ENCODE measurements at places on chromosomes 2 and 18.

DNA sequence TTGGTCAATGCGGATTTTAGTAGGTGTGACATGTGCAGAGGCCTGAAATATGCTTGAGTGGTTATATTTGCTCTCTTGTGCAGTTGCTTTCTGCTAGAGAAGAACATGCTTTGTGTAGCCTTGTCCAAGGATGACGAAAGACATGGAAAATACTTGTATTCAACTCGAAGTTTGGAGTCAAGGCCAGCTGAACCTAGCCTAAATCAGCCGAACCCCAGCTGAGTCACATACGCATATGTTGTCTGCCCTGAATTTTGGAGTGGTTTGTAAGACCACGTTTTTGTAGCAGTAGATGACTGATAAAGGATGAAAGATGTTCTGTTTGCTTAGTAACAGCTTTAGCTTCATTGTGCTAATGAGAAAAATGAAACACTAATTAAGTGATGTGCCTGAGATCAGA lies 22.5 kb upstream of the SPAG16 start:
- DNase-seq = no peak

- no peak for DNase-seq
Observed at GRCh38 chr2:170180031-170180566, 2.2 kb downstream of the MYO3B start.

GRCh38 chr2:182918961-182919652 lies 52.7 kb upstream of the FRZB start:
- no peak for DNase-seq

- DNase-seq = no peak
Observed at GRCh38 chr2:166184789-166185188, 57.0 kb upstream of the SCN1A start.

DNA sequence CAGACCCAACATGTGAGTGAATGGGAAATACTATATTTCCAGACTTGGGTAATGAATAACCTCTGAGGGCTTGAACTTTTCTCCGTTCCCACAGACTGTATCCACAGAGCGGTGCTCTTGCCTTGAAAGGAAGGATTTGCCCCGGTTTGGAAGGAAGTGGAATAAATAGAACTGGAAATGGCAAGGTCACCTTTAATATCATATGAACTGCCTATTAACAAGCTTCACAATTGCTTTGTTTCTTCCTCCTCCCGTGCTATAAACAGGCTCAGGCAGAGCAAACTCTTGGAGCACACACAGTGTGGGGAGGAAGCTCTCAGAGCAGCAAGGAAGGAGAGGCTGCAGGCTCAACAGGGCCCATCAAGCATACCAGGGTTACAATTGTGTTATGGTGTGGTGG lies 28.5 kb upstream of the DARS1 start:
- DNase-seq = no peak

- DNase-seq = no peak
Observed at GRCh38 chr18:69858897-69859296, 88.8 kb downstream of the CD226 start.

GRCh38 chr18:2894841-2895370 lies 48.1 kb downstream of the EMILIN2 start:
- no peak for DNase-seq

- no peak for DNase-seq
Observed at GRCh38 chr2:98564541-98565132, 43.7 kb downstream of the COA5 start.

DNA sequence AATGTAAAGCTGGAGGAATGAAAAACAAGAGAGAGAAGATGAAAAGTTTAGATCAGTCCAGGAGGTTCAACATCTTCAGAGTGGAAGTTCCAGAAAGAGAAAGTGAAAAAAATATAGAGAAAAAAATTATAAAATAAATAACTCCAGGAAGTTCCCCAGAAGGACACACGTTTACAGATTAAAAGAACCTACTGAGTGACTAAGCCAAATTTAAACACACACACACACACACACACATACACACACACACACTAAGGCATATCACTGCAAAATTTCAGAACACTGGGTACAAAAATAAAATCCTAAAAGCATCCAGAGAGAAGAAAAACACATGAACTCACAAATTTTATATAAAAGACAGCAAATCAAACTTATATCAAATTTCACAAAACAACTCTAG lies 85.9 kb upstream of the PMAIP1 start:
- DNase-seq = no peak

DNA sequence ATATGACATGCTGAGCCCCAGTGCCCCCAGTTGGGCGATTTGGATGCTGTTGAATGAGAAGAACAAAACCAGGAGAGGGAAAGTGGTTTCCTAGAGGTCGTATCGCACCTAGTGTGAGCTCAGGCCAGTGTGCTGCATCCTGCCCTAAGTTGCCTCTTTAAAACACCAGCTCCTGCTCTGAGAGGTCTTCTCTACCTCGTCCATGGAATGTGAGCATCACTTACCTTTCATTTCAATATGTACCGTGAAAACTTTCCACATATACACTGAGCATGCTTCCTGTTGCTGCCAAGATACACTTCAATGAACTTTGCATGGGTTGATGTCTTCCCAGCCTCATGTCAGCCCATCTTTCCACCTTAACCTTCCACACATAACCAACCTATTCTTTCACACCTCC lies 55.6 kb downstream of the MYT1L start:
- no peak for DNase-seq

DNA sequence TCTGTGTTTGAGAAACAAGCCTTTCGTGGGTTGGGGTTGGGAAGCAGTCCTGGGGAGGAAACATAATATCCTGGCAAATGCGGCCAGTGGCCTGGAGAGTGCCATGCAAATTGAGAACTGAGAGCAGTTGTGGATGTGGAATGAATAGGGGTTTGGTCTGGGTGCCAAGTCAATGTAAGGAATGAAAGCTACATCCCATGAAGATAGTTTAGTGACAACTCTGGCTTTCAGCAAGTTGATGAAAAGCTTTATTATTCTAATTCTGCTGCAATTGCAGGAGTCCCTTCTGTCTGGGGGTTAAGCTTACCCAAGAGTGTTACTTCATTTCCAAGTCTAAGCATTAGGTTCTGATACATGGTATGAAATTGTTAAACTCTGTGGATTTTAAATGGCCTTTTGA lies 771.6 kb downstream of the DPP10 start:
- DNase-seq = no peak

DNA sequence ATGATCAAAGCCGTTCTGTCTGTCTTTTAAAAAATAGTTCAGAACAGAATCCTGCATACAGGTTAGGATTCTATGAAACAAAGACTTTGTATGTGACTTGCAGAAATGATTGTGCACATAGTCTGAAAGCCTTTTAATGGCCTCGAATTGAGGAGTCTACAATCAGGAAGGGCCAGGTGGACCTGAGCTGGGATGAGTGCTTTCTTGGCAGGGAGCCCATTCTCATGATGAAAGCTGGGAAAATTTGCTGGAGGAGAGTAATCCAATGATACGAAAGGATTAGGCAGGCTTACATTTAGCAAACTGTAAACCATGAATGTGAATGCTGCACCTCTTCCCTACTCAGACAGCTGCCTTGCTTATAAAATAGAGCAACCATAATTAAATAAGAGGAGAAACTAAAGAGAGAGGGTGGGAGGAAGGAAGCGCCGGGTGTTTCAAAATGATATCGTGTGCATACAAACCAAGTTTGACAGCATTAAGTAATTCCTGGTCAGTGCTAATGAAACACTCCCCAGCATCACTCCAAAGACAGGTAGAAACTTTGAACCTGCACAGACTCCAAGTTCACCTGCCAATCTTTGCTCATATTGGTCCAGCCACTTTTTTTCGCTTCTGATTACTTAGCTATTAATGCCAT lies 23.7 kb upstream of the CXCR4 start:
- no peak for DNase-seq

- DNase-seq = no peak
Observed at GRCh38 chr18:74396171-74397169, 60.6 kb downstream of the DIPK1C start.

GRCh38 chr2:234679741-234680687 lies 183.1 kb upstream of the ARL4C start:
- no peak for DNase-seq

DNA sequence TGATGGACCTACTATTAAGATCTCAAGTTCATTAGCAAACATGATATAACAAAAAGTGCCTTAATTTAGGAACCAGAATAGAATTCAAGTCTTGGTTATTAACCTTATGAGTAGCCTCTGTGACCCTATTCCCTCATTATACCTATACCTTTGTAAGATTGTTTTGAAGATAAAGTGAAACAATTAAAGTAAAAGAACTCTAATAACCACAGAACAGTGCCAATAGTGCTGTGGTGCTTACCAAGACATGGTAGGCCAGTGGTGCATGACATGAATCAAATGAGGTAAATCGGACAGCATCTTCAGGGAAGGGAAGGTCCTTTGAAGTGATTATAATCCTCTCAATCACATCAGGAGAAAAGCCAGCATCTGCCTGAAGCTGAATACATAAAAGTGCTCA lies 36.4 kb downstream of the METTL4 start:
- no peak for DNase-seq

- no peak for DNase-seq
Observed at GRCh38 chr2:28681158-28681571, 70.5 kb upstream of the PPP1CB start.

DNA sequence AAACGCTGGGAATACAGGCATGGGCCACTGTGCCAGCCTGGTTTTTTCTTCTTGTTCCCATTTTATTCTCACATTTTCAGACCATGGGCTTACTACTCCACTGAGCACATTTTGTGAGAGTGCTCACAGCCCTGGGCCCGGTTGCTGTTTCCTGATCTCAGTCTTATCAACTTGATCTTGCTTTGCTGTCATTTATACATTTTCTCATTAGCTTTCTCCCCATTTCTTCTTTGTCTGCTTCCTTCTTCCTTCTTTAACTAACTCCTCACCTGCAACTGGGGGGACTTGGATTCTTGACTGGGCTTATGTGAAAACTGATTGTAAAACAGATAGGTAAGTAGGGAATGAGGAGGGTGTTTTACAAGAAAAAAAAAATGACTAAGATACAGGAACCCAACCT lies 117.3 kb downstream of the PLB1 start:
- no peak for DNase-seq

DNA sequence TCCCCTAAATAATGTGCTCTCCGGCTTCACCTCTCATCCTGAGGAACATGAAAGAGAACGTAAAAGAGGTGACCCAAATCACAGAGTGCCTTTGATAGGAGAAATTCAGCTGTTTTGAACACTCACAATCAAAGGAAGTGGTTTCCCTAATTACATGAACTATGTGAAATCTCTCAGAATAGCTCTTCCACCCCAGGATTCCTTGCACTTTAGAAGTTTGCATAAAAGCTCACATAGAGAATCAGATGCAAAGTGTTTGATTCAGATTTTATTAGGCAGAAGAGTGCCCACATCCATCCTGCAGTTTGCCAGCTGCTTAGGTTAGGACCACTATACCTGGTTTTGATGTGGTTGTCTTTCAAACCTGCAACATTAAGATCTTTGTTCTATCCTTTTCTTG lies 61.0 kb downstream of the MAP3K20 start:
- no peak for DNase-seq

DNA sequence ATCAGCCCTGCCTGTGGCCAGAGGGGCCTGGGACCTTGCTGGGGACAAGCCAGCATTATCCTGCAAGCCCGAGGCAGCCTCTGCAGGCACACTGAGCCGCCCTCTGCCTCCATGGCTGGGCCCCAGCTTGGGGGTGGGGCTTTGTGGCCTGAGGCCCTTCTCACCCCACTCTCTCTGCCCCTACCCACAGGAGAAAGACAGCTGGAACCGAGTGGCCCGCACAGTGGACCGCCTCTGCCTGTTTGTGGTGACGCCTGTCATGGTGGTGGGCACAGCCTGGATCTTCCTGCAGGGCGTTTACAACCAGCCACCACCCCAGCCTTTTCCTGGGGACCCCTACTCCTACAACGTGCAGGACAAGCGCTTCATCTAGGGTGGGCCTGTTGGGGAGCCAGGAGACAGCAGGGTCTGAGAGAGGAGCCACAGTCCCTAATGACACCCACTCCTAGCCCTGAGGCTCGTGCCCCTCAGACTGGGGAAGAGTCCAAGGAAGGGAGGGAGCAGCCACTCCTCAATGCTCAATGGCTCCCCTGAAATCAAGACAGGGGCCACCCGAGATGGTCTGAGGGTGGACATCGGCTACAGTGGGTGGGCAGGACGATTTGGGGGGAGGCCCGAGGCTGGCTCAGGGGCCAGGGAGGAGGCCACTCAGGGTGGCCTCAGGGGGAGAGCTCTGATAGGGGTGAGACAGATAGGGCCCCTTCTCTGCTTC lies 4.4 kb upstream of the CHRNG start:
- no peak for DNase-seq

- DNase-seq = no peak
Observed at GRCh38 chr2:58376592-58376991, 135.5 kb upstream of the FANCL start.

GRCh38 chr2:101272045-101272784 lies 19.5 kb downstream of the CNOT11 start:
- DNase-seq = no peak

DNA sequence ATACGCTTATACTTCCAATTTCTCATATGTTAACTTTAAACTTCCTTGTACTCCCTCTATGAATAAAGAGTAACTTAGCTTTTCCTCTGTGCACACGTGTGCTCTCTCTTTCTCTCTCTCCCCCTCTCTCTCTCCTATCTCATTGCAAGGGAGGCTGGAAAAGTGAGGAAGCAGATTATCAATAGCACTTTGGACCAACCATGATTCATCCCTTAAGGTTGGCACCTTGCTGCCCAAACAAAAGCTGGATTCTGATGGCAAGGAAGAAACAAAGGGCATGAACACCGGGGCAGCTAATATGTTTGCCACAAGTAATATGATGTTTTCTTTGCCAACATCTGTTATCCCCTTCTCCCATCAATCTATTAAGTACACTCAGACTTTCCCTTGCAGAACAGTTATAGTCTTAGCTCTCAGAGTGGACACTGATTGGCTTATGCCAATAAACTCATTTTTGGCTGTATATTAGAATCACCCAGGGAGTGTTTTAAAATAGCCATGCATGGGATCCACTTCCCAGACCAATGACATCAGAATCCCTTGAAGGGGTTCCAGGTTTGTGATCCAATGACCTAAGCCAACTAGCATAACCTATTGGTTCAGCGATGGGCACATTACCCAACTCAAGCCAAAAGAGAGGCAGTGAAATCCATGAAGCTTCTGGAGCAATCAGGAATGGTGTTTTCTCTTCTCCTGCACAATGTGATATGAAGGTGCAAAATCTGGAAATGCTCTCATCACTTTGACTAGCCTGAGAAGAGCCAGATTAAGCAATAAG lies 60.3 kb downstream of the MREG start:
- no peak for DNase-seq

- DNase-seq = no peak
Observed at GRCh38 chr18:62948788-62949187, 233.4 kb downstream of the PHLPP1 start.

GRCh38 chr2:10433947-10434885 lies 13.9 kb downstream of the ODC1 start:
- DNase-seq = no peak

DNA sequence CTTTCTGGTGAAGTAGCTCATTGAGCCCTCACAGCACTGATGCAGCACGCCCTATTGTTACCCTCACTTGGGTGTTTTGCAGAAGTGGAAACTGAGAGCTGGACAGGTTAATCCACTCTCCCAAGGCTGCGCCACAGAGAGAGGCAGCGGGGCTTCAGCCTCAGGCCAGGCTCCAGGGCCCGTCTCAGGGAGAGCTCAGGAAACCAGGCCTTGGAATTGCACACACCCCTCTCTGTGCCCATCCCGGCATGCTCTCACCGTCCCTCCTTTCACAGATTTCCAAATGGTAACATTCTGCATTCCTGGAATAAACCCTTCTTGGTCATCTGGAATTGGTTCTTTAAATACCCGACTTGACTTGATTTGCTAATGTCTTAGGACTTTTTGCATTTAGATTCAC lies 51.5 kb downstream of the TWIST2 start:
- DNase-seq = no peak

Measured in GDM1 (cell line).